ENCODE measurements at places on chromosomes 13 and 19. TPM values are rescaled to one million over a fixed set of nuclear protein-coding genes. Genes with fewer than 3 reads are reported as not detected.

Gene PROZ
- polyA plus RNA-seq, result 0.42 TPM

Gene TMC4
- polyA plus RNA-seq, result 42.8 TPM

Gene APOC4
- polyA plus RNA-seq, result not detected

Gene C13orf42
- not detected for polyA plus RNA-seq

DNA sequence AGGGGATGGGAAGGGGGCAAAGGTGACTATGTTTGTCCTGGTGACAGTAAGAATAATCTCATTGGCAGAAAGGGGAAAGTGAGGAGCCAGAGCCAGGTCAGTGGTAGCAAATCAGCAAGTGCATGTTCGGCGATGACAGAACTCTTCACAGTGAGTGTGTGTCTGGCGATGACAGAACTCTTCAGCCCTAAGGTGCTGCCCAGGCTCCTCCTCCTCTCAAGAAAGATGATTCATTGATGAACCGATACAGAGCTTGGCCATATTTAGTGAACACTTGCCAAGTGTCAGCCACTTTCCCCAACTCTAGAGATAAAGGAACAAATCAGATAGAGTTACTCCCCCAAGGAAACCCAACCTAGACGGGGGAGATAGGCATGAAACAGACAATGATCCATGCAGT lies 199.3 kb upstream of the UBL3 start:
- DNase-seq, result no peak

DNA sequence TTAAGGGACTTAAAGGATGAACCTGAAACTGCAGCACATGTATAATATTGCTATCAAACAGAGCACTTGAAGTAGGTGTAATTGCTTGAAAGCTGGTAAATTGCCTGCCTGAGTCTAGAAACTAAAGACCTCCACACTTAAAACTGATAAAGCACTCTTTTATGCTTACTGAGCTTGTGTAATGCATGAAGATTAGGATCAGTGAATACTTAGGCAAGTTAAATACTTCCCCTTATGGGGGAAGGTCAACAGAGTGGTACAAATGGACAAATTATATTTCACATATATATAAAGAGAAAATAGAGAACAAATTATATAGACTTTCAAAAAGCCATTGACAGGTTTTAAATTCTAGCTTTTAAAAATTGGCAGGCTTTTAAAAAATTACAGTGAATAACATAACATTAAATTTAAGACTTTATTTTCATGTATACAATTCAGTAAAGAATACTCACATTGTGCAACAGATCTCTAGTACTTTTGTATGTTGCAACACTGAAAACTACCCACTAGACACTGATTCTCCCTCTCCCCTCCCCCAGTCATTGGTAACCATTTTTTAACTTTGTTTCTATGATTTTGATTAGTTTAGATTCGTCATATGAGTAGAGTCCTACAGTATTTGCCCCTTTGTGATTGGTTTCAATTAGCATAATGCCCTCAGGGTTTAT lies 23.9 kb downstream of the PIBF1 start:
- DNase-seq, result no peak

DNA sequence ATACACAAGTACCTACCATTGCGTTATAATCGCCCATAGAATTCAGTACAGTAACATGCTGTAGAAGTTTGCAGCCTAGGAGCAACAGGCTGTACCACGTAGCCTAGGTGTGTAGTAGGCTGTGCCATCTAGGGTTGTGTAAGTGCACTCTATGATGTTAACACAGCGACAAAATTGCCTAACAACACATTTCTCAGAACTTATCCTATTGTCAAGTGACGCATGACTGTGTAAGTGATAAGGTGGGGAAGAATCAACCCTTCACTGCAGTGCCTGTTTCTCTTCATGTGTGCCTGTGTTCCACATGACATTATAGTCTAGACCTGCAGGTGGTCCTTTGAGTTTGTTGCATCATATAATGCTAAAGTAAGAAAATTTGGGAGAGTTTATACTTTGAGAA lies 94.0 kb downstream of the PCDH9 start:
- no peak for DNase-seq

DNA sequence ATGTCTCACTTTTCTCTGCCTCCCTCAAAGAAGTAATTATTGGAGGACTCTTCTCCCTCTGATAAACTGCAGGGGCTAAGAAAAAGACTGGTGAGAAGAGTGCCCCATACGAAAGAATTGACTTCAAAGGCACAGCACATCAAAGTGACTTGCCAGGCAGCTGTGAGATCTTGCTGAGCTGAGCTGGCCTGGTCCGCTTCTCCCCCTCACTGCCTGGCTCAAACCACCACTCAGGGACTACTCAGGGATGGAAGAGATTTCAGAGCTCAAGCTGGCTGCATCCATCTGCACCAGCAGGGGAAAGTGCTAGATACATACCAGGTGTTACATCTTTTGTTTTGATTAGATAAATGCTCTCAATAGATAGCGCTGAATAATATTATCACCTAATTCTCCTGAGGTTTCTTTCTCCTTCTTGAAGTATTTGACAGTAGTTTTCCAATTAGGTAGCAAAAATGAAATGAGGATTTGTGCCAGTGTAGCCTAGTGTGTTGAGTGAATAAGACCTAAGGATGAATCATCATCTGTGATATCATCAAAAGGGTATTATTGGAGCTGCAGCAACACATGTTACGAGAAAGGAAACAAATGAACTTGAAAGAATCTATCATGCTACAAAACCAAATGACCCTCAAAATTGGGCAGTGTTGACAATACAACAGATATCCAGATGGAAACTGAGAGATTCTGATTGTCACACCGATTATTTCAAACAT lies 379.8 kb downstream of the TBC1D4 start:
- DNase-seq, result no peak

DNA sequence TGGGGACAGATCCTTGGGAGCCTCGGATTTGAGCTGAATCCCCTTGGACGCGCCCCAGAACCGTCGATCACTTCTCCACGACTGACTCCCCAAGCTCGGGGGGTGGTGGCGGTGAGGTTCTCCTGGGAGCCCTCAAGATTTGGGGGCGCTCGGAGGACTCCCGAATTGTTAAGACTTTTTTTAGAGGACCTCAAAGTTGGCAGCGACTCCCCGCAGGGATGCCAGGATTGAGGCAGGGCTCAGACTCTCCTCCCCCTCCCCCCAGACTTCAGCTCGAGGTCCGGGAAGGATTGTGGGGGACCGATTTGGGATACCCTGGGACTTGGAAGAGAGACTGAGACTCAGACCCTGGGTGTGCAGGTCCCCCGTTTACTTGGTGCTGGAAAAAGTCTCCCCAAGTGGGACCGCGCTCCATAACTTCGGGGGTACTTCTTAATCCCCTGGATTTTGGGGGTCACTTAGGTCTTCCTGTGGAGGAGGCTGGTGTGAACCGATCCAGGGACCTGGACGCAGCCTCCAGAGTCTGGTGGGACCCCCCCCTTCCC lies 665 bp downstream of the VASP start:
- no peak for DNase-seq

- peak; percentile 74 for DNase-seq
Observed at GRCh38 chr19:15702534-15702930, 25.3 kb upstream of the OR10H2 start.

DNA sequence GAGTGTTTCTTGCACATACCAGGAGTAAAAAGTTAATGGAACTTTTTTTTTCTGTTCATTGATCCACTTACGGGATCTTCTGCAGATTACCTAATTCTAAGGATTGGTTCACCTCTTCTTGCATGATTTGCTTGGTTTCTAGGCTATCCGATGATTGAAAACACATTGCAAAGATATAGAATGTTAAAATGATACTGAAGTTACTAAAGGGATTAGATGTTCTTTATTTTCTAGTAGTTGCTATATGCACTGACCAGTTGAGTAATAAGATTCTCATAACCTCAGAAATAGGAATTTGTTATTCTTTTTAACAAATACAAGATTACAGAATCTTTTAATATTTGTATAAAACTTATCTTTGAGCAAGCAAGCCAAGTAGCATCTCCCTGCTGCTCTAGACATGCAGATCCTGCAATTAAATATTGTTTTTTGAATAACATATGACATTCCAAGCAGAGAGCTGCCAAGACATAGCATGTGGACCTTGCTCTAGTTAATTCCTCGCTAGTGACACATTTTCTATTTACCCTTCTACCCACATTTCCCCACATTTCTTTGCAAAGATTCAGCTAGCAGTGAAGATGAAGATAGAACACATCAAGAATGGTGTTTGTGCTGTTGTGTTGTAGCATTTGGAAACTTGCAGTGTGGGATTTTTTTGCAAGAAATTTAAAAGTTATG lies 51.7 kb upstream of the RNF113B start:
- no peak for DNase-seq
